Inflammatory macrophage (primary cell): ENCODE measurements at places on chromosomes 1 and 21.

GRCh38 chr21:17848228-17848627, 29.1 kb upstream of the C21orf91 start:
- no peak for DNase-seq

DNA sequence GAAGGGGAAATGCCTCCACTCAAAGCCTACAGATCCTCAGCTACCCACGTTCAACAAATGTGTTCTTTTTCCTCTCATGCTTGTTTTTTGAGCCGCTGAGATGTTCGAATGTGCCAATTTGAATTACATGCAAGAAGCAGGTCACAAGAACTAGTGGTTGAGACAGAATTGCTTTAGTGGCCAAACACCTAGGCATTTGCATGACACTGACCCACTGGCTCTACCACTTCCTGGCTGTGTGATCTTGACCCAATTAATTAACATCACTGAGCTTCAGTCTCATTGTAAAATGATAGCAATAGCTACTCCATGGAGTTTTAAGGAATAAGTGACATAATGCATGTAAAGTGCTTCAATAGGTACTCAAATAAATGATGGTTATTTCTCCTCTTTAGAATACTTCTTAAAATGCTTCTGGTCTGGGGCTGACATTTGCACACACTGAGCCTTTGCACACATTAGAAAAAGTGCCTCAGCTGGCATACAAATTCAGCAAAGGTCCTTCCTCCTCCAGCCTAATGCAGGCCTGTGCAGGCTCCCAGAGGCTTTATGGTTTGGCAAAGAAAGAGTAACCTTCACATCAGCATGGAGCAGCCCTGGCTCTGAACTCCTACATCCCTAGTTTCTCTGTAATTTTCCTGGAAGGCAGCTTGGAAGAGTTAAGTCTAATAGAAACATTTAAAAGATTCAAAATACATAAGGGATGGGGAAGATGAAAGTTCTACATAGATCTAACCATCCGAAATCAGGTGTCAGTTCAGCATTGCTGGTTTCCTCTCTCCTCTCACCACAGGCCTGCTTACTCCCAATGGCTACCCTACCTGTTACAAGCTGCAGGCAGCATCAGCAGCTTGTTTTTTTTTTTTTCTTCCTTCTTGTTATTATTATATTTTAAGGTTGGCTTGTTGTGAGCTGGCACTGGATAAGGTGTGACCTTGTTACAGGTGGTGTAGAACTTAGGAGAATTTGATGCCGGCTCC, 107.4 kb downstream of the TBX19 start:
- DNase-seq: no peak

- no peak for DNase-seq
Measured at GRCh38 chr21:44737706-44738354, 26.5 kb upstream of the TSPEAR start.

- peak; percentile 75 for DNase-seq
Measured at GRCh38 chr1:40153073-40153770, 8.0 kb upstream of the RLF start.

GRCh38 chr1:156926175-156926574, 5.7 kb downstream of the LRRC71 start:
- peak; percentile 35 for DNase-seq

GRCh38 chr1:59994302-59995198, 68.0 kb upstream of the CYP2J2 start:
- no peak for DNase-seq

- DNase-seq: no peak
Measured at GRCh38 chr1:16022393-16022792, 557 bp downstream of the CLCNKA start.

DNA sequence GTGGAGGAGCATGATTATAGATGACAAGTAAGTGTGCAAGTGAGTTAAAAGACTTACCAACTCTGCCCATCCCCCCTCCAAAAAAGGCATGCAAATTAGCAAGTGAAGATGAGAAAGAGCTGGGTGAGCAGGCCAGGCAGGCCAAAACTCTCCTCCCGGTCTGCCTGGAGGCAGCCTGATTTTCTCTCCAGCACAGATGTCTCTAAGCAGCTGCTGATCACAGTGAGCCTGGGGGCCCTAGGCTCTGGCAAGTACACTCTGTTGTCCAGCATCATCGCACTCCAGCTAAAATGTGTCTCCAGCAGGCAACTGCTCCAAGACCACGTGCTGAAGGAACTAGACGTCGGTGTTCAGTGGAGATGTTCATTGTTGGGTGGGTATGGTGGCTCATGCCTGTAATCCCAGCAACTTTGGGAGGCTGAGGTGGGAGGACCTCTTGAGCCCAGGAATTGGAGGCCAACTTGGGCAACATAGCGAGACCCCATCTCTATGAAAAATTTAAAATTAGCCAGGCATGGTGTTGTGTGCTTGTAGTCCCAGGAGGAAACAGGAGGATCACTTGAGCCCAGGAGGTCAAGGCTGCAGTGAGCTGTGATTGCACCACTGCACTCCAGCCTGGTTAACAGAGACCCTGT, 56.7 kb upstream of the PUM1 start:
- DNase-seq: no peak

GRCh38 chr1:93988634-93989350, 79.6 kb upstream of the GCLM start:
- DNase-seq: no peak

DNA sequence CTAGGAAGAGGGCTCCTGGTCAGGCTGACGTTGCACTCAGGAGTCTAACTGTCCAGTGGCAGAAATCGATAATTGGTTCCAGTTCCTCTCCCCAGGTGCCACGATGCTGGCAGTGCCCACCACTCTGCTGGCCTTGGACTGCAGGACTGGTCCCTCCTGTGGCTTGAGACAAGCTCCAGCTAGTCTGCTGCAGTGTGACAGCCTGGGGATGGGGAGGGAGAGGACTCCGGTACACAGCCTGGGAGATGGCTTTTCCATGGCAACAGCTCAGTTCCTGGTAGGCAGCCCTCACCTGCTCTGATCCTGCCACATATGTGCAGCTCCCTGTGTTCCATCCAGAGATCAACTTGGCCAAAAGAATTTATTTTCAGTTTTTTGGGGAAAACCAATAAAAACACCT, 239.3 kb downstream of the KCNJ6 start:
- DNase-seq: no peak

GRCh38 chr1:219659684-219660083, 46.8 kb upstream of the ZC3H11B start:
- DNase-seq: peak; percentile 14

DNA sequence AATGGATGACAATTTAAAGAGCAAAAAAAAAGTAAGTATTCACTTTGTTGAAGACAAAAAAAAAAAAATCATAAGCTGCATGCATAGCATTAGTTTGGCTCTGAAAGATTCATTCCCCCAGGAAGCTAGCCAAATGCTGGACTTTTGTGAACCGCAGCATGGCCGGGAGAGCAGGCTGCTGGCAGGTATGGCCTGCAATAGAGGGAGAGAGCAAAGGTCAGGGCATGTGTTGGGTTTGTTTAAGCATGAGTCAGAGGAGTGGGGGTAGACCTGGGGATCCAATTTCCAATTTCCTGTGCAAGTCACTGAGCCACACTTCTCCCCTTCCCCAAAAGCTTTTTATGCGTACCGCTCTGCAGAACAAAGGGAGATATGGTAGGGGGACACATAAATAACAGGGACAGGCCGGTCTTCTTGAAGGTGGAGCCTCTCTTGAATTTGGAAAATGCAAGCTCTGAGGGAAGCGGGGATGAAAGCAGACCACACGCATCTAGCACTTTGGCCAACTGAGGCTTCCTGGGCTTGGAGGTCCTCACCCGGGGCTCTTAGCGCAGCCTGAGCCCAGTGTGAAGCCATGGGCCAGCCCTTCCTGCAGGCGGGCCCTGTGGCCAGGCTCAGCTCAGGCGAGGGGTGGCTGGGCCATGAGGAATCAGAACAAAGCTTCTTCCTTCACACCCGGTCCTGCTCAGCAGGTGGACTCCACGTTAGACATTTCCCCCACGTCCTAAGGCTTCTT, 171.1 kb downstream of the TOMM20 start:
- DNase-seq: no peak

DNA sequence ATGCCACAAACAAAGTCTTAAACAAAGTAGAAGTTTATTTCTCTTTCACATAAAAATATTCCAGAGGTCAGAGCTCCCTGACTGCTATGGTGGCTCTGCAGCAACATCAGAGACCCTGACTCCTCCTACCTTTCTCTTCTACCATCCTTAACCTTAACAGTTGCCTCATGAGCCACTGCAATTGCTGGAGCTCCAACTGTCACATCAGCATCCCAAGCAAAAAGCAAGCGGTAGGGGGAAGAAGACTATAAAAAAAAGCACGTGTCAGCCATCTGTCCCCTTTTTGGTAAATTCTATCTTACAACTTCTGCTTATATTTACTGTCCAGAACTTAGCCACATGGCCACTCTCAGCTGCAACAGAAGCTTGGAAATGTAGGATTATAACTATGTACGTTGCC, 21.8 kb upstream of the H6PD start:
- no peak for DNase-seq

GRCh38 chr1:230160957-230161771, 94.1 kb downstream of the GALNT2 start:
- DNase-seq: peak; percentile 76

DNA sequence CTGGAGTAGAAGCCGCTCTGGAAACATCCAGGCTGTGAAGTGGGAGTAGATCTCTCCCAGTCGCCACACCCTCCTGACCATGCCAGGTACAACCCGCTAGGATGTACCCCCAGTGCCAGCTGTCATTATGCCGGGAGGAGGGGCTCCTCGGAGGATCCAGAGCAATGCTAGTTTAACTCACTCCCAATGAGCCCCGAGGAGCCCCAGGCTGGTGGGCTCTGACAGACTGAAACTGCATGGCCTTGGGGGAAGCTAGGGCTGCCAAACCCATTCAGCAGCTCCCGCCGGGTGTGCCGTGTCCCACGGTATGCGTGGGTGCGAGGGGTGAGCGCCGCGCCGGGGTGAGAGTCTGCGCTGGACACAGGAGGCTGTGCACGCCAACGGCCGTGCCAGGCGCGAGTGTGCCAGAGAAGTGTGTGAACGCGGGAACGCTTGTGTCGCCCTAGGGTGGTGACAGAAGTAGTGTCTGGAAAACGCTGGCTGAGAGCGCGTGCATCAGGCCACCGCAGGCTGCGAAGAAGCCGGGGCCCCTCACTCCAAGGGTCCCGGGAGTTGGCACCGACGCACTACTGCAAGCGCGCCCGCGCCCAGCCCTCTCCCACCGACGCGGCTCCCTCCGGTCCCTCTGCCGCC, 177.1 kb upstream of the EDN2 start:
- no peak for DNase-seq

- DNase-seq: no peak
Measured at GRCh38 chr1:223732993-223733798, 20.9 kb downstream of the CAPN2 start.

GRCh38 chr1:7052701-7053100, 267.4 kb downstream of the CAMTA1 start:
- DNase-seq: no peak

GRCh38 chr1:58107943-58108342, 438.6 kb downstream of the OMA1 start:
- DNase-seq: no peak

DNA sequence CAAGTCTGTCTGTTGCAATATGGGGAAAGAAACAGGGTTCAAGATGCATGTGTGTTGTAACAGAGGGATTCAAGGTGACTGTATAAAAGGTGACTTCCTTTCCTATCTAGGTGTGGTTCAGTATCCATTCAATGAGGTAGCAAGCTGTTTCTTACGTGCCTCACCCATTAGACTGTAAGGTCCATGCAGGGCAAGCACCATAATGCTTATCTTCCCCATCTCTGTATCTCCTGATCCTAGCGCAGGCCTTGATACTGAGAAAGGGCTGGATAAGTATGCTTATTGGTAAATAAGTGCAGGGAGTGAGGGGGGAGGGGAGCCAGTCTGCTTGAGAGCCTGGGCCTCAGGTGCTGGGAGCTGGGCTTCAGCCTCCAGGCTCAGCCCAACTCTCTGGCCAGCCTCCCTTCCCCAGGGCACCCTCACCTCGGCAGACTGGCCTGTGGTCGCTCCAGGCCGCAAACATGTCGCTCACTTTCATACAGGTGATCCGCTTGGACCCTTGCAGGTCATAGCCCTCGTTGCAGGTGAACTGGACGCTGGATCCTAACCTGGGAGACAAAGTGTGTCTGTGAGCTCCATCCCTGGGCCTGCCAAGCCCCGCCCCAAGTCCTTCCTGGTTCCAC, 44.5 kb upstream of the HMGB4 start:
- no peak for DNase-seq

DNA sequence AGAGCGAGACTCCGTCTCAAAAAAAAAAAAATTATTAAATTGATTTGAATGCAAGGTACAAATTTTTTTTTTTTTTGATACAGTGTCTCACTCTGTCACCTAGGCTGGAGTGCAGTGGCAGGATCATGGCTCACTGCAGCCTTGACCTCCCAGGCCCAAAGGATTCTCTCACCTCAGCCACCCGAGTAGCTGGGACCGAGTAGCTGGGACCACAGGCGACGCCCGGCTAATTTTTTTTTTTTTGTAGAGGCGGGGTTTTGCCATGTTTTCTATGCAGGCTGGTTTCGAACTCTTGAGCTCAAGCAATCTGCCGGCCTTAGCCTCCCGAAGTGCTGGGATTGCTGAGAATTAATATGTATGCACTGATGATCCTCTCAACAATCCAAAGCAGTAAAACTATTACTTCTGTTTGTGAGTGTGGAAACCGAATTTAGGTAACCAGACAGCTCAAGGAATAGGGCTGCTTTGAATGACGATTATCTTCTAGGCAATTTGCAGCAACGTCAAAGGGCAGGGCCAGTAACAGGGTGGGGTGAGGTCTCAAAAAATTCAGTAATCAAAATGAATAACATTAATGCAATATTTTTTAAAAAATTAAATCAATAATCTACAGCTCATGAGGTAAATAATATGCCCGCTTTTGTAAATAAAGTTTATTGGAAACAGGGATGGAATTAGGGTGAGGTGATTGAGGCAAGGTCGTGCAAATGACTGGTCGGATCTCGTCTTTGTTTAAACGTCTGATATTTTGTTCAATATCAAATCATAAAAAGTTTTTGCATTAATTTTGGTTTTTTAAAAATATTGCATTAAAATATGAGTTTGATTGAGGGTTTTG, 1.2 kb downstream of the CLSPN start:
- peak; percentile 0 for DNase-seq

- peak; percentile 97 for DNase-seq
Measured at GRCh38 chr1:111507411-111508201, 4.2 kb upstream of the ADORA3 start.

DNA sequence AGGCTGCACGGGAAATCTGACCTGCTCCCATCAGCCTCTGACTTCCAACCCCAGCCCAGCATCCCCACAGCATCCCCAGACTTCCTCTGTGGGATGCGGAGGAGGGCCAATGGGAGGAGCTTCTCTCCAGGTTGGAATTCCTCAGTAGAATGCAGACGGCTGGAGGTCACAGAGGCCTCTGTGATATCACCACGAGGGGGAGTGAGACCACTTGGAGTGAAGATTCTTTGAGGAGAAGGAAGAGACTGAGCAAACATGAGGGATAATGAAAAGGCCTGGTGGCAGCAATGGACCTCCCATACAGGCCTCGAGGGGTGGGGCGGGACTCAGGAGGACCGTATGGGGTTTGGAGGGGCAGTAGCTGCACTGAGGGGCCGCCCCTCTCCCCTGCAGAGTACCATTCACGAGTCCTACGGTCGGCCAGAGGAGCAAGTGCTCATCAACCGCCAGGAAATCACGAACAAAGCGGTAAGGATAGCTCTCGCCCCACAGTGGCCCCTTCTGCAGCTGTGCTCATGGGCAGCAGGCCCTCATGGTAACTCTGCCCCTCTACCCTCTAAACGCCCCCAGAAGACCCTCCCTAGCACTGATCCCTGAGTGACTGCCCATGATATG, at the start of gene CATSPER4:
Gene CATSPER4 (plus strand): TSS at position 230 of the 615 bp plus-strand sequence. CDS start 26 bp downstream, at position 256.
- DNase-seq: no peak

GRCh38 chr1:30877205-30877912, 31.2 kb downstream of the SDC3 start:
- peak; percentile 77 for DNase-seq
